Right cardiac atrium (tissue), 5 donors: ENCODE measurements at places on chromosomes 4 and X. TPM values are rescaled to one million over a fixed set of nuclear protein-coding genes. Genes with fewer than 3 reads are reported as not detected.

DNA sequence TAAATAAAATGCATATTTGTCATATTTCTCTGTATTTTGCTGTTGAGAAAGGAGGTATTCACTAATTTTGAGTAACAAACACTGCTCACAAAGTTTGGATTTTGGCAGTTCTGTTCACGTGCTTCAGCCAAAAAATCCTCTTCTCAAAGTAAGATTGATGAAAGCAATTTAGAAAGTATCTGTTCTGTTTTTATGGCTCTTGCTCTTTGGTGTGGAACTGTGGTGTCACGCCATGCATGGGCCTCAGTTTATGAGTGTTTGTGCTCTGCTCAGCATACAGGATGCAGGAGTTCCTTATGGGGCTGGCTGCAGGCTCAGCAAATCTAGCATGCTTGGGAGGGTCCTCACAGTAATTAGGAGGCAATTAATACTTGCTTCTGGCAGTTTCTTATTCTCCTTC, 3.3 kb downstream of the HTT start:
- no peak for DNase-seq

GRCh38 chr4:98542011-98542410, 116.4 kb downstream of the TSPAN5 start:
- DNase-seq: no peak

GRCh38 chr4:185201977-185202962, 1.5 kb downstream of the CFAP97 start:
- no peak for DNase-seq

DNA sequence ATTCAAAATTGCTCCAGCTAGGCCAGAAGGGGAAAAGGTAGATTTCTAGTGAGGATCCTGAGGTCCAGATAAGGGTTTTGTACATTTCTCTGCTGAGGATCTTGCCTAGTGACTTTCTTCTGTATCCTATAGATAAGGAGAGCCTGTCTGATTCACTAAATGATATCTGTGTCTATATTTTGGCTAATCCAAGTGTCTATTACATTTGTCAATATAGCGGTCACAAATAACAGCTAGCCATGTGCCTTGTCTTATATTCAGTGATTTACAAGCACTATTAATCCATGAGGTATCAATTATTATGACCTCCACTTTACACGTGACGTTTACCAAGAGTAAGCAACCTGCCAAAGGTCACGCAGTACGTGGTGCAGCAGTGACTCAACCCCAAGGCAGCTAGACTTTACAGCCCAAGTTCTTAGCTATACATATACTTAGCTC, 41.6 kb downstream of the TMEM165 start:
- no peak for DNase-seq

Gene MAOB
- 79.7 TPM for total RNA-seq

Gene S100P
- total RNA-seq: not detected

- DNase-seq: no peak
Measured at GRCh38 chrX:101749436-101749835, 89.8 kb upstream of the ARMCX2 start.

GRCh38 chr4:165368114-165368513, 10.7 kb upstream of the CPE start:
- DNase-seq: no peak

Gene HNRNPH2
- 69.4 TPM for total RNA-seq

DNA sequence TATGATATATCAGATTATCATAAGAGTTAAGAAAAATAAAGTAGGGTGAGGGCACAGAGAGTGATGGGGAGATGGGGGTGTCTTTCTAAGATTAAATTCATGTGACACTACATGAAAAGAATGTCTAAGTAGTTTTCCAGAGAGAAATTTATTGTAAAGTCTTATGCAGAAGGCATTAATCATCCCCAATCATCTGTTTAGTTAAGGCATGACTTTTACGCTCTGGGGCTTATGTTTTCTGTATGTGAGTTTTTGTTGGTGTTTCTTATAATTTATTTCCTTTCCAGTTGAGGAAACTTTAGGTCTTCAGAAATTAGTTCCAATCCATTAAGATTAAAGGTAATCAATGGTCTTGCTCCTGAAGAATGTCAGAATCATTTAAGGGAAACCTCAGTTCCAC, 383.0 kb upstream of the GALNT7 start:
- DNase-seq: no peak

- no peak for DNase-seq
Measured at GRCh38 chr4:122156819-122157218, 4.7 kb downstream of the BLTP1 start.

GRCh38 chrX:13043138-13043537, 1.3 kb downstream of the FAM9C start:
- no peak for DNase-seq

Gene POU3F4
- total RNA-seq: not detected

DNA sequence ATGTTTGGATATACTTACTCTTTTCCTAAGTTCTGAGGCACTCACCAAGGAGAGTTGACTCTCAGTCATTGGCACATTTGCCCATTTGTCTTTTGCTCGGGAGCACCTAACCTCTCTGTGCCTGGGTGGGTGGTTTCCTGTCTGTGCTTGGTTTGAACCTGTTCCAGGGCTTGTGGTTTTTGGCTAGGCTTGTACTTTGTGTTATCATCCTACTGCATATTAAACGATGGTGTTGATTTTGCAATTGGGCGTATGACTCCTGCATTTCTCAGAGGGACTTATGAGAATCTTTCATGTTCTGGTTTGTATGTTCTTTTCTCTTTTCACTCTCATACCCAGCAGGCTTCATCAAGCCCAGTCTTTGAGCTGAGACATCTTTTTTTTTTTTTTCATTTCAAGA, 161.7 kb downstream of the BTC start:
- DNase-seq: no peak

DNA sequence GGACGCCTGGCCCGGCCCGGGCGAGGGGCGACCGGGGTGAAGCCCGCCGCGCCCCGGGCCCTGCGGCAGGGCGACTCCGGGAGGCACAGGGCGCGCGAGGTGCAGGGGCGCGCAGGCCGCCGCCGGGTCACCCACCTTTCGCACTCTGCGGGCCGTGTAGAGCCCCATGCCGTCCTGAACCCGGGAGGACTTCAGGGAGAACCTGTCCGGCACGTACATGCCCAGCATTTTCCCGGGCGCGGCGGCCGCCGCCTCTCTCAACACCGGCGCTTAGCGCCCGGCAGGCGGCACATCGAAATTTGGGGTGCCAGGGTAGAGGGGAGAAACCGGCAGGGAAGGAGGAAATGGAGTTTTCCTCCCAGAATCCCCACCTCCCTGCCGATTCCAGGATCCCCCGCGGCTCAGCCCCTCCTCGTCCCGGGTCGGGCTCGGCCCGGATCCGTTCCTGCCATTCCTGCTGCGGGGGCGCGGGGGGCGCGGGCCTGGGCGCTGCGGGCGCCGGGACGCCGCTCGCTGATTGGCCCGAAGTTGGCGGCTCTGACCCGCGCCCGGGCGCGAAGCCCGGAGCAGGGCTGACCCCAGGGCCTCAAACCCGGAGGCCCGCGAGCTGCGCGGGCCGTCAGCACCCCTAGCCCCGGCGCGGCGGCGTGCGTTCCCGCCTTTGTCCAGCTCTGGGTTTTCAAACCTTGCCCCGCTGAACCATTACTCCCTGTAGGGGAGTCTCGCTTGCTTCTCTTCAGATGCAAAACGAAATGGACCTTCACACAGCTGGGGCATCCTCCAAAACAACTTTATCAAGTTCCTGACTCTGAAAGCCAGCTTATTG, at the start of gene PRDM5:
PRDM5 (minus strand) TSS at position 346 of the 826 bp plus-strand sequence; CDS start at position 228, 118 bp downstream.
- DNase-seq: peak; percentile 89

DNA sequence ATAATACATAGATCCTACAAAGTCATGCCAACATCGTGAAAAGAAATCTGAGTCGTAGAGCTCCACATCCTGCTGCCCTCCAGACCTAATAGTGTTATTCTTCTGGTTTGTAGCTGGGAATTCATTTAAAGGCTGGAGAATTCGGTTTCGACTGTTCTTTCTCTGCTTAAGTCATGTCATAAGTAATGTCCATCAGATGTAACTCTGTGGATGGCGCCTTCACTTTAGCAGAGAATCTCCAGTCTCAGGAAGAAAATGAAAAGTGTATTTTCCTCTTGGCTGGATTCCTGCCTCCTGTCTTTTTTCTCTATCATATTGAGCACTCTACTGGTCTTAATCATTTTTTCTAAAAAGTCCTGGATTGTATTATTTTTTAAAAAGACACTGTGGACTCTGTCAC, 117.0 kb downstream of the PALLD start:
- DNase-seq: no peak

- no peak for DNase-seq
Measured at GRCh38 chrX:47499293-47499692, 16.3 kb upstream of the ZNF41 start.

Gene ADH7
- not detected for total RNA-seq

DNA sequence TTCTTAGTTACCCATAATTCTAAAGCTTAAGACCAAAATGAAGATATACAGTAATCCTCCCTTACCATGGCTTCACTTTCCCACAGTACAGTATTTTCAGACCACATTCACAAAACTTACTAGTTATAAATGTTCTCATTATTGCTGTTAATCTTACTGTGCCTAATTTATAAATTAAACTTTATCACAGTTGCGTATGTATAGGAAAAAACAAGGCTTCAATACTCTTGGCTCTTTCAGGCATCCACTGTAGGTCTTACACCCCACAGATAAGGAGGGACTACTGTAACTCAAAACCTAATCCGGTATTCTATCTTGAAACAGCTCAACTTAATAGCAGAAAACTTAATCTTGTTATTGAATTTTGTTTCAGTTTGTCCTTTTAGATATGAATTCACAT, 3.6 kb downstream of the HMGB2 start:
- DNase-seq: no peak

Gene SRPX
- 80.2 TPM for total RNA-seq

Gene KIAA1210
- 0.06 TPM for total RNA-seq

- DNase-seq: no peak
Measured at GRCh38 chr4:37431417-37431743, 186.8 kb downstream of the NWD2 start.

Gene ZNF157
- 0.29 TPM for total RNA-seq

DNA sequence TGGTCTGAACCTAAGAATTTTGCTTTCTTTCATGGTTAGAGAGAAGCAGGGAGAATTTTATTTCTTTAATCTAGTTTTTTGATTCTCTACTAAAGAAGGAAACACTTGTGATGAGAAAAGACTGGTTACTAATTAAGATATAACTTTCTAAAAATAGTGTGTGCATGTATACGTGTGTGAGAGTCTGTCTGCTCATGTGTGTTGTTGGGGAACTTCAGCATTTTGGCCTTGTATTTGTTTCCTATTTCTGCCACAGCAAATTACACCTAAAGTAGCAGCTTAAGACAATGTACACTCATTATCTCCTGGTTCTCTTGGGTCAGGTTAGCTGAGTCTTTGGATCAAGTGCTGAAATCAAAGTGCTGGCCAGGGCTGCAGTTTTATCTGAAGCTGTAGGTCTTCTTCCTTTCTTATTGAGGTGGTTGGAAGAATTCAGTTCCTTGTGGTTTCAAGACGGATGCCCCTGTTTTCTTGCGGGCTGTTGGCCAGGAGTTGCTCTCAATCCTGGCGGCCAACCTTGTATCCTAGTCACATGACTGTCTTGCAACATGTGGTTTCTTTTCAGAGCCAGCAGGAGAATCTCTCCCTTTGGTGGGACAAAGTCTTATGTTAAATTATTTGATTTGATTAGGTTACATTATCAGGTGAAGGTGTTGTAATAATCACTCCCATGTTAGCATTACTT, 188.4 kb upstream of the CLNK start:
- no peak for DNase-seq

DNA sequence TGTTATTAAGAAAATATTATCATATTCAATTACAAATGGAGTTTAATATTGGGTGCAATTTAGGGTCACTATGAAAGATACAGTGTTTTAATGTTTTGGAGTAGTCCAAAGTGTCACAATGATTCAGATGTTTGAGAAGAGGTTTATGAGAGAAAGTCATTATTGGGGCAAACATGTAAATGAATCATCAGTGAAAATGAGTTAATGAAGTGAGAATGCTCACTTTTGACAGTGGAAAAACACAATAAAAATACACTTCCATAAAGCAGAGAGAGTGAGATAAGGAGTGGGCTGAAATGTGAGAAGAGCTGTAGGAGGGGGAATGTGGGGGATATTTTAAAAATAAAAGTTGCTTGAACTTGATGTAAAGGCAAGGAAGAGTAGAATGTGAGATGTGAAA, 957.1 kb downstream of the PCDH18 start:
- no peak for DNase-seq

Gene TBX22
- total RNA-seq: 0.20 TPM

Gene CLDN22
- total RNA-seq: not detected

DNA sequence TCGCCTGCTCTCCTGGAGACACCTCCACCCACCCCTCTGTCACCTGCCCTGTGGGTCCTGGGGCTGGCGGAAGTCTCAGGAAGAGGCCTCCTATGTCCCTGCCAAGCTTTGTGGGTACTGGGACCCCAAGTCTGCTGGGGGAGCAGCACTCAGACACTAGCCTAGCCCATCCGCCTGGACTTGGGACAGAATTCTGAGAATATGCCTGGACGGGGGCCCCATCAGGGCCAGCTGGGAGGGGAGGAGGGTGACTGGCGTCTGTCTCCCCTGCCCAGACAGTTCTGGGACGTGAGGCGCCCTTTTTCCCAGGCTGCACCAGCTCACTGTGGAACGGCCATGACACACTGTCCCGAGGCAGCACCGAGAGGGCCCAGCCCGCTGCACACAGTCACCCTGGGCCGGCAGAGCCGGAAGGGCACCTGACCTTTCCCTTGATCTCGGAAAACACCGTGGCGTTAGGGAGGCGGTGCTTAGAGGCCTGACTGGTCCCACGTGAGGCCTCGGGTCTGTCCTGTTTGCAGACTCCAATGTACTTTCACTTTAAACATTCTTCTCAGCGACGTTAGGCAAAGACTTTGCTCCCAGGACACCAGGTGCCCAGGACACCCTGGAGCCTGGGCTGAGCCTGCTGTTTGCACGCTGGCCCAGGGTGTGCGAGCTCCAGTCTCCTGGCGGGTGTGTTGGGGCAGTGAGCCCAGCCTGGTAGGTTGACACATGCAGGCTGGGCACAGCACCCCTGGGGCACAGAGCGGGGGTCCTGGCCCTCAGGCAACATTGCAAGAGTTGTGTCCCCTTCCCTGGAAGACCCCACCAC, 700 bp downstream of the SLC26A1 start:
- peak; percentile 34 for DNase-seq

- no peak for DNase-seq
Measured at GRCh38 chr4:156419080-156419685, 465.5 kb upstream of the CTSO start.

GRCh38 chr4:83259586-83259985, 25.0 kb downstream of the COQ2 start:
- DNase-seq: no peak

Gene NOA1
- 9.5 TPM for total RNA-seq

Gene NXT2
- total RNA-seq: 1.8 TPM
